ENCODE measurements at places on chromosomes 7 and 10.

GRCh38 chr10:59891936-59892335 lies 14.4 kb downstream of the CCDC6 start:
- no peak for DNase-seq

DNA sequence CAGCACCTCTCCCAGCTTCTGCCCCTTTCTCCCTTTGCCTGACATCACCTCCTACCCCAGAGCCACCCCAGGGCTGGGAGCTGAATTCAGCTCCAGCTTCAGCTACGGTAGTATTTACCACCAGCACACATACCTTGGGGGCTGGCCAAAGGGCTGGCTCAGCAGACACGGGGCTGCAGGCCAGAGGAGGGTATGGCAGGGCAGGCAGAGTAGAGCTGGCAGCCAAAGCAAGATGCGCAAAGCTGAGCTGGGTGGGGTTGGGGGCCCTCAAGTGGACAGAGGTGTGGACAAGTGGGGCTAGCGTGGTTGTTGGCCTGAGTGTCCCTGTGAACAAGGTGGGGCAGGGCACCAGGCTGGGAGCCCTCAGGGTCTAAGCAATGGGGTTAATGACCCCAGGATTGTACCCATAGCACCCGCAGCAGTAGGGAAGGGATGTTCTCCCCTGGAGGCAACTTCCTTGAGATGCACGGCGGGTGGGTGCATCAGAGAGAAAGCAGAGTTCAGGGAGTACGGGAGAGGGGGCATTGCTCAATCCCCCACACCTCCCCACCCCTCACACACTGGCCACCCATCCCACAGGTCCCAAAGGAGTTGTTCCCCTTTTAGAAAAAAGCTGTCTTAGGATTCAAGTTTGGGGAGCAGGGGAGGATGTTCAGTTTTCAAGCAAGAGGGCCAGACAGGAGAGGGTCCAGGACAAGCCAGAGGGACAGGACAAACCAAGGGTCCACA lies 8.0 kb downstream of the VSIR start:
- no peak for DNase-seq

- no peak for DNase-seq
Measured at GRCh38 chr7:36299823-36300341, 89.8 kb upstream of the ANLN start.

DNA sequence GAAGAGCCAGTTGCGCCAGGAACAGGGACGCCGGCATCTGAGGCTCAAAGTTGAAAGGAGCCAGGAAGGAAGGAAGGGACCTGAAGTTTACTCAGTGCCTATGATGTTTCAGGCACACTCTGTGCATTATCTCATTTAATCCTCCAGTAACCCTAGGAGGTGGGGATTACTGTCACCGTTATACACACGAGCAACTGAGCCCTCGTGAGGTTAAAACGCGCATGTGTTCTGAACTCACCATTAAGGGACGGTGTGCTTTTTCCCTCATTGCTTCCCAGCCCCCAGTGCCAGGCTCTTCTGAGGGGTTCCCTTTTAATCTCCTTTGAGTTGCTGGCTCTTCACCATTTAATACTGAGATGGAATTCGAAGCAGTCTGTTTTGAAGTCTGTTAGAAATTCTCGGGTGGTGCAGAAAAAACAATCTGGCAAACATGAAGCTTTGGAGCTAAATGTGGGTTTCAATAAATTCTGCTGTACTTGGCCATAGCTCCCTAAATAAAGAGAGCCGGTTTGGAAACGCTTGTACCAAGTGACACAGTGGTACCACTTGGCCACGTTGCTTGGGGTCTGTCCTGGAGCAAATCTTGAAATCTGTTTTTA lies 102.2 kb downstream of the TAX1BP1 start:
- DNase-seq = no peak

DNA sequence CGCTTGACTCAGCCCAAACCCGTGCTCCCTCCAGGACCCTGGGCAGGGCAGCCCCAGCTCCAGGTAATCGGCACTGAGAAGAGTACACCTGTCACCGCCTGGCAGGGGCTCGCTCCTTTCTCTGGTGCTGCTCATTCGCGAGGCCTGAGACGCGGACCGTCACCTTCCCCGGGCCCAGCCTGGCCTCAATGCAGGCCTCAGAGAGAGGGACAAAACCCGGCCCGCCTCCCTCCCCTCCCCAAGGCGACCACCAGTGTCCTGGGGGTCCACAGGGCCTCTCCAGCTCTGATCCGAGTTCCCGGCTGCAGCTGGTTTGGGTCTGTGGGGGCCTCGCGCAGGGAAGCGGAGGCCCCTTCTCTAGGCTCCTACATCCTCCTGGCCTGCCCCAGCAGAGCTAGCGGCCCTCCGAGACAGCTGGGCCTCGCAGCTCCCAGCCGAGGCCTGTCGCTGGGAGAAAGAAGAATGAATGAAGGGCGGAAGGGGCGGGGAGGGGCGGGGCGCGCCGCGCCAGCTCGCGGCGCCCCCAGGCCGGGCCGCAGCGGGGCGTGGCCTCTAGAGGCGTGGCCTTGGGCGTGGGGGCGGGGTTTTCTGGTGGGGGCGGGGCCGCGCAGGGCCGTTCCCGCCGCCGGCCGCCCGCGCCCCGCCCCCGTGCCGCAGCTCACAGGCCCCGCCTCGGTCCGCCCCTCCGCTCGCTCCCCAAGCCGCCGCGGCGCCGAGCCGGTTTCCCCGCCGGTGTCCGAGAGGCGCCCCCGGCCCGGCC lies at the start of gene LIMK1:
TSS of gene LIMK1 (plus strand) at position 688 of the 760 bp plus-strand sequence. CDS start 187 bp downstream, outside the sequence.
- peak; percentile 99 for DNase-seq

DNA sequence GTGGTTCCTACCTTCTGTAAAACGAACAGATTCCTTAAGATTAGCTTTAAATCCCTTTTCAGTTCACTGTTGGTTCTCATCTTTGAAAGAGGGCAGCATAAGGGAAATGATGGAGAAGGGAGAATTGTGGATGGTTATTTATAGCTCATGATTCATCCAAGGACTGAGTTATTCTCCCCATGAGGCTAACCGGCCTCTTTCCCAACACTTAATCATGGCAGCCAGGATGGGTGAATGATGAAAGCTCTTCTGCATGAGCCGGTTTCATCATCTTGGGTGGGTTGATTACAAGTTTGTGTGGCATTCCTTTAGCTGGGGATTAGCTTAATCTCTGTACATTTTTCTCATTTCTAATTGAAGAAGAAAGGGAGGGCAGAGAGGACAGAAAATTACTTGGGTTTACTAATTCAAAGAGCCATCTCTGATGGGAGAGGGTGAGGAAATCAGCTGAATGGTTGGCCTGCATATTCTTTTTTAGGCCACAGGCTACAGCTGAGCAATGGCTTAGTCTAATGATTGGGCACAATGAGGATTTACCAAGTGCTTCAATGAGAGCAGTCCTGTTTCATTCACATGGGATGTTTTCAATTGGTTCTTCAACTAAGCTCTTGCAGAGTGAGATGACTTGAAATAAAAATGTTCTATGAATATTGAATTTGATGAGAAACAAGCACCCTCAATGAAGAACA lies 250.0 kb downstream of the BMPER start:
- no peak for DNase-seq

- DNase-seq = no peak
Measured at GRCh38 chr7:158606129-158606528, 18.5 kb upstream of the PTPRN2 start.

DNA sequence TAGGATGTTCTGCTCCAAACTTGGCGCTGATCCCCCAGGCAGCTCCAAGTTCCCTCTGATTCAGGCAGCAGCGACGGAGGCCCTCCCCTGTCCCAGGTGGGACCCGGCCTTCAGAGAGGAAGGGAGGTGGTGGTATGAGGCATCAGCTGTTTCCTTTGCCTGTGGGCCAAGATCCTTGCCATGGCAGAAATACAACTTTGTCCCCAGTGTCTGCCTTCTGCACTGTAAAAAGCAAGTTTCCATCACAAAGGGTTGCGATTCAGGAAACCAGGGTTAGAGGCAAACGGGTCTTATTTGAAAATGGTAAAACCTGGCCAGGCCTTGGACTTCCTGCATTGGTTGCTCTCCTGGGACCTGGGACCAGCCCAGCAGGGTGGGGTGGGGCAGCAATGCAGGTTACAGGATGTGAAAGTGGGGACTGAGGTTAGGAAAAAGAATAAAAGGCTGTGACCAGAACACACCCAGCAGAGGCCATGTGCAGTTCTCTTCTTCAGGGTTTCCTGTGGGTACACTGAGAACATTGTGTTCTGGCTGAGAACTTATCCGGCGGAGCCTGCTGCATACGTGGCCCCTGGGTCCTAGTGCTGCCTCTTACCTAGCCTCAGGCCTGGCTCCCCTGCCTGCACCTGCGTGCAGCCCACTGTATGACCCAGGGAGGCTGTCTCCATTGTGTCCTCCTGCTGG lies 25.1 kb upstream of the DDIT4 start:
- peak; percentile 77 for DNase-seq

GRCh38 chr10:43201545-43202131 lies 63.4 kb downstream of the CSGALNACT2 start:
- DNase-seq = peak; percentile 17

- DNase-seq = no peak
Measured at GRCh38 chr10:55212051-55212450, 411.0 kb upstream of the PCDH15 start.

DNA sequence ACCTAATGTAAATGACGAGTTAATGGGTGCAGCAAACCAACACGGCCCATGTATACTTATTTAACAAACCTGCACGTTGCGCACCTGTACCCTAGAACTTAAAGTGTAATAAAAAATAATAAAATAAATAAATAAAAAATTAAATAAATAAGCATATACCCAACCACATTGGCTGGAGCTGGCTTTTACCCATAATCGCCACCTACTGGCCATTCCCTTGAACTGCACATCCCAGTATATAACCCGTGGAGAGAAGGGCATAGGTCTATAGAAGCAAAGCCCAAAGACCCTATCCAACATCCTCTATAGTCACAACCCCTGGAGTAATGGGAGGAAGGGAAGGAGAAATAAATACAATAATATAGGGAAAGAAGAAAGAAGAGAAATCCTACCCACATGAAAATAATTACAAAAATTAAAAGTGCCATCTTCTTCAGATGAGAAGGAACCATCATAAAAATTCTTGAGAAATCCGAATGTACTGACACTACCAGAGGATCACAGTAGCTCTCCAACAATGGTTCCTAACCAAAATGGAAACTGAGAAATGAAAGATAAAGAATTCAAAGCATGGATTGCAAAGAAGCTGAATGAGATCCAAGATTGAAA lies 65.6 kb downstream of the TWIST1 start:
- peak; percentile 44 for DNase-seq

- DNase-seq = no peak
Measured at GRCh38 chr10:35874311-35875015, 232.4 kb upstream of the FZD8 start.

DNA sequence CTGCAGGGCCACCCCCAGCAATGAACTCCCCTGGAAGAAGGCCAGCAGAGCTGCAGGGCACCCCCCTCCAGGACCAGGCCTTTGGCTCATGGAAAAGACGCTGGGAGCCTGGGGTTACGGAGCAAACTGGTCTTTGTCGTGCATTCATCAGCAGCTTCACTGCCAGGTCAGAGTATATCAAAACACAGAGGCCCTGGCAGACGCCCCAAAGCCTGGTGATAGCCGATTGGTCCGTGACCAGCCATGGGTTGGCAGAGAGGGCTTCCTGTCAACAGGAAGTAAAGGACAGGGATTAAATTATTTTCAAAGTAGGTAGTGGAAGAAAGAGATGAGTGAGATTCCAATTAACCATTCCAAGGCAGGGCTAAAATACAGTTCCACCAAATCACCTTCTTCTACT lies 9.0 kb downstream of the PRKAG2 start:
- DNase-seq = no peak

DNA sequence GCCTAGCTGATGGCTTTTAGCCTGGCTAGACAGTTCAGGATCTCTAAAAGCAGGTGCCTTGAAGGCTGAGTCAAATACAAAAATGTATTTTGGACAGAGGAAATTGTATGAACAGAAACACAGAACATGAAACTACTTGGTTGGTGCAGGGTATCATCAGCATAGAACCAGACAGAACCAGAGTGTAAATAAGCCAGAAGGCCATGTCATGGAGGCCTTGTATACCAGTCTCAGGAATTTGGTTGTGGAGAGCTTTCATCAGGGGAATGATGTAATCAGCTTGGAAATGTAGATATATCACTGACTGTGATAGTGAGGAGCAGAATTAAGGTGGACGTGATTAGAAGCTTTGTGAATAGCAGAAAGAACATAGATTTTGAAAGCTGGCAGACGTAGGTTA lies 82.9 kb downstream of the CFTR start:
- DNase-seq = no peak

DNA sequence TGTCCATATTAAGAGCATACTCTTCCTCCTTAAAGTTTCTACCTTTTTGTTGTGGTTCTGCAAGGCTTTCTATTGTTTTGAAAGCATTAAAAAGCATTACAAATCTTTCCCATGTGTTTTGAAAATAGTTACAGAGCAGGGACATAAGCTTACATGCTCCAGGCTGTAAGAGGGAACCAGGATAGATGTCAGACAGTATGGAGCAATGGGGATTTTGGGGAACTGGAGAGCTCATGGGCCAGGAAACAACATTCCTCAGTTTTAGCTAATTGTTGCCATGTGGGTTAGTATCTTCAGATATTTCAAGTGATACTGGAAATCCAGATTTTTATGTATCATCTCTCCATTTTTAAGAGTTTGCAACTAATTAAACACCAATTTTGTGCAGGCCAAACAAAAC lies 3.5 kb downstream of the MDFIC start:
- no peak for DNase-seq

DNA sequence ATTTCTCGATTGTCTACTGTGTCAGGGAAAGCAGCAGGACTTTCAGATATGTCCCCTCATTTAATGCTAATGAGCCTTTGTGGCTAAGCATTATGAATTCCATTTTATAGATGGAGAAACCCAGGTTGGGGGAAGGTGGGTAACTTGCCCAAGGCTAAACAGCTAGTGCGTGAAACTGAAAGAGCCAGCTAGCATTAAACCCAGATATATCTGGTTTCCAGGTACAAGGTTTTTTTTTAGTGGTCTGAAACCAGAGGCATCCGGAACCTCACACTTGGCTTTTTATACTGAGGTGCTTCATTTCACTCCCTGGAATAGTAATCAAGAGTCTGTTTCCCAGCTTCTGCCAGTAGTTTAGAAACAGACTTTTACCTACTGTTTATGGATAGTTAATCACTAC lies 694.8 kb downstream of the PHTF2 start:
- no peak for DNase-seq

DNA sequence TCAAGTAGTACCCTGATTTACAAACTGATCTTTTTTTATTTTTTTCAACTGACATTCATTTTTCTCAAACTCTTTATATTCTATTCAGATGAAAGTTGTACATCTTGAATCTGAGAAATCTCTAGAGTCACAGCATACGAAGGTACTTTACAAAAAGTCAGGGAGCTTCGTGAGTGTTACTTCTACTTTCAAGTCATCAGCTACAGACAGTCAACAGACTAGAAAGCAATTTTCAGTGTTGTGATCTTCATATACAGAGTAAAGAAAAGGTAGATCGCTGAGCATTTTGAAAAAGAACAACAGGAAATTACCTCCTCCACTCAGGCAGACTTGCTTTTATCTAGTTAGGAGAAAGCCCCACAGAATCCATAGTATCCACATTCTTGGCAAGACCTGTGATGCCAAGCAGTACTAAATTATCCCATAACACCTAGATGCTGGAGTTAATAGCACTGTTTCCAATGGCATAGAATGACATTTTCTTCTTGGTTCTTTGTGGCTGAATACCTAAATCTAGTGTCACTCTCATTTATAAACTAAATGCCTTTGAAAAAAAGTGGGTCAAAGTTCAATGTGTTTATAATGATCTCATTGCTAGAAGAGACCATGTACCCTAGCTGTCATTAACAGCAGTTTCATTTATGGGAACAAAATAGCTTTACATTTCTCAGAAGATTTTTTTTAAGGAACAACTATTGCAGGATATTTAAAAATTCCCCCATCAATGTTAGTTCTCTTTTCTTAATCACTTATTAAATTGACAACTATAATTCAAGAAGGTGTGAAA lies 12.0 kb upstream of the ZNF800 start:
- DNase-seq = no peak

GRCh38 chr10:102648889-102649796 lies 4.9 kb downstream of the TRIM8 start:
- DNase-seq = no peak

GRCh38 chr10:12617191-12618175 lies 268.1 kb downstream of the CAMK1D start:
- no peak for DNase-seq

Measured in GM20000 (cell line).